Vagina (tissue), 2 donors: ENCODE measurements at places on chromosomes 3 and 15.

DNA sequence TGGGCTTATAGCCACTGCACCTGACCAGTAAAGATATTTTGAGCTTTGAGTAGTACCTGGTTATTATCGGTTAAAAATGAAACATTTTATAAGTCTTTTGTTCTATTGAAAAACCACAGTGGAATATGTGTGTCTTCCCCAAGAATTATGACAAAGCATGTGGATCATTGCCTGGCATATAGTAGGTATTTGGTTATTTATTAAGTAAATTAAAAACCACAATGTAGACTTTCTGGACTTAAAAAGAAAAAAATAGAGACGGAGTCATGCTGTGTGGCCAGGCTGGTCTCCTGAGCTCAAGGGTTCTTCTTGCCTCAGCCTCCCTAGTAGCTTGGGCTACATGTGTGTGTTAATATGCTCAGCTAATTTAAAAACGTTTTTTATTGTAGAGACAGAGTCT is 43.5 kb downstream of the UBE2E2 start:
- no peak for DNase-seq

DNA sequence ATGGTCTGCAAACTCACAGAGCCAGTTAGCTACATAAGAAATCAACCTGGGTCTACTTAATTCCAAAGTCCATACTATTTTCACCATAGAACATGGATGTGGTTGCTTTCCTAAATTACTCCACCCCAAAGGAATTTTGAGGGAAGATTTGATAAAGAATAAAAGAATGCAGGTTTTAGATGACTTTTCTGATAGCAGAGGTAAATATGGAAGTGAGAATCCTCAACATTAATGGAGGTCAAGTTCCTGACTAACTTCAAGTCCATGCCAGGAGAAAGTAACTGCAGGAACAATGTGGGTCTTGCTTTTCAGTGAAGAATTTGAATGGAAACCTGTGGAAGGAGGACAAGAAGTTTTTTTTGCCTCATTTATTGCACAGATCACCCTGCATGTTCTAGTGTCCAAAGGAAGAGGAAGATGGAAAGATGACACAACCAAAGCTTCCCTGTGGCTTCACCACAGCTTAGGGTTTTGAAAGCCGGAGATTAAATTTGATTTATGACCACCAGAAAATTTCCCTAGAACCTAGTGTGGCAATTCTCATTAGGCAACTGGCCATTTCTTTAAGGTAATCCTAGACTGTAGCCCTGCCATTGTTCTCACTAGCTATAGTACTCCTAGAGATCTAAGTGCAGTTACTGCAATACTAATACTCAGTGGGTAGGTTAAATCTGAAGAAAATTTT is 429.7 kb downstream of the RAP2B start:
- DNase-seq = no peak

DNA sequence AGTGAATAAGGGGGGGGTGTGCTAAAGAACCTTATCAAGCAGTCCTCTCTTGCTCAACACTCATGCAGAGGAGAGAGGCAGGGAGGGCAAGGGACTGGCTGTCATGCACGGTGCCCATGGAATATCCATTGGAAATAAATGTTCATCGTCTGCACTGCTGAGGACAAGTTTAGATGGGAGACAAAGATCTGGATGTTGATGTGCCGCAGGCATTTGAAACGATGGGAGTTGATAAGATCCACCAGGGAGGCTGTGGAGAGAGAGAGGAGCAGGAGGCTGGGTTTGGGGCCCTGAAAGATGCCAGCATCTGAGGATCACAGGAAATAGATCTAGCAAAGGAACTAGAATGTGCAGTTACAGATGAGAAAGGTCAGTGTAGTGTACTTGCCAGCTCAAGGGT is 76.2 kb downstream of the CEP63 start:
- no peak for DNase-seq

DNA sequence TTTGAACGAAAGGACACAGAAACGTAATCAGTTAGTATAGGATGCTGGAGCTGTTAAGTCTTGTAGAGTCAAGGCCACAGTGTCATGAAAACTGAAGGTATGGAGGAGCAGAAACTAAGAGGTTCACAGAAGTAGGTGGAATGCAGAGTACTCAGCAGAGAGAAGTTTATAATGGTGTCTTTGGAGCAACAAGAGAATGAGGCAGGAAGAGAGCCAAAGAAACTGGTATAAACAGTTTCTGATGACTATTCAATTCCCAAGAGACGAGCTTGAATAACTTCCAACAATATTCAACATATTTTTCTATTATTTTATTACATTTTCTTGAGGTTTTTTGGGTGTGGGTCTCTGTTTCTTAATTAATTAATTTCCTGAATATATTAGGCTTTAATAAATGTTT is 29.6 kb downstream of the GALK2 start:
- no peak for DNase-seq

- no peak for DNase-seq
Measured at GRCh38 chr3:161484226-161484625, 12.4 kb upstream of the OTOL1 start.

GRCh38 chr15:73982222-73982962 is 9.7 kb downstream of the STOML1 start:
- no peak for DNase-seq
